ENCODE measurements at places on chromosomes 6 and 20. TPM values are rescaled to one million over a fixed set of nuclear protein-coding genes. Genes with fewer than 3 reads are reported as not detected.

The DEFB124 gene
- total RNA-seq, result not detected

The RIPOR2 gene
- 16.7 TPM for total RNA-seq

The SLC24A3 gene
- 4.4 TPM for total RNA-seq

The PLA2G7 gene
- 1.4 TPM for total RNA-seq

The PHACTR3 gene
- 7.1 TPM for total RNA-seq

The EYA4 gene
- total RNA-seq, result not detected

The TSHZ2 gene
- total RNA-seq, result 4.6 TPM

The SYCP2 gene
- 1.1 TPM for total RNA-seq

The IER3 gene
- 77.5 TPM for total RNA-seq

The BMP5 gene
- 4.3 TPM for total RNA-seq

The POU5F1 gene
- total RNA-seq, result 11.5 TPM

The SLC4A11 gene
- total RNA-seq, result 0.20 TPM

The PAK1IP1 gene
- total RNA-seq, result 5.7 TPM

The HLA-DPA1 gene
- 19.7 TPM for total RNA-seq

The HRH3 gene
- total RNA-seq, result not detected

The FGD2 gene
- 19.1 TPM for total RNA-seq

The PBOV1 gene
- total RNA-seq, result not detected

The ZNF322 gene
- total RNA-seq, result 32.2 TPM

The SPATA25 gene
- total RNA-seq, result 103 TPM

The OXT gene
- total RNA-seq, result not detected

The ZSCAN23 gene
- 2.5 TPM for total RNA-seq

The CAPN11 gene
- not detected for total RNA-seq

The RIPOR3 gene
- 15.7 TPM for total RNA-seq

The TAGAP gene
- 10.3 TPM for total RNA-seq

The MTFR2 gene
- not detected for total RNA-seq

The SDHAF4 gene
- 6.4 TPM for total RNA-seq

The ASIP gene
- not detected for total RNA-seq

The PIGT gene
- total RNA-seq, result 321 TPM

The SLC22A3 gene
- total RNA-seq, result 12.0 TPM

The CTAGE9 gene
- not detected for total RNA-seq

The AIF1 gene
- 17.3 TPM for total RNA-seq

The MAFB gene
- 25.8 TPM for total RNA-seq

The COL9A1 gene
- not detected for total RNA-seq

The PRDM13 gene
- not detected for total RNA-seq

The NKAIN2 gene
- not detected for total RNA-seq

The TMEM217 gene
- 1.4 TPM for total RNA-seq

The TNFRSF6B gene
- total RNA-seq, result 13.5 TPM

The SLC17A1 gene
- not detected for total RNA-seq

The UNC93A gene
- not detected for total RNA-seq

The KIF6 gene
- 46.6 TPM for total RNA-seq

The NRSN1 gene
- total RNA-seq, result 0.16 TPM

The COL20A1 gene
- total RNA-seq, result not detected

The SMLR1 gene
- not detected for total RNA-seq

The SPDEF gene
- total RNA-seq, result 57.3 TPM

The BFSP1 gene
- not detected for total RNA-seq

The THBD gene
- total RNA-seq, result 30.3 TPM

The CST4 gene
- not detected for total RNA-seq

The UFL1 gene
- total RNA-seq, result 21.0 TPM

The NR2E1 gene
- not detected for total RNA-seq

The CRISP2 gene
- total RNA-seq, result not detected
